Activated T-cell treated with anti-CD3 and anti-CD28 coated beads, Interleukin-2, amount 50 U/mL, for 48 hours (primary cell): ENCODE measurements at places on chromosomes 3 and 15.

- DNase-seq: no peak
Observed at GRCh38 chr3:119175872-119176756, 2.7 kb downstream of the UPK1B start.

- no peak for DNase-seq
Observed at GRCh38 chr15:82140886-82141285, 95.1 kb upstream of the MEX3B start.

DNA sequence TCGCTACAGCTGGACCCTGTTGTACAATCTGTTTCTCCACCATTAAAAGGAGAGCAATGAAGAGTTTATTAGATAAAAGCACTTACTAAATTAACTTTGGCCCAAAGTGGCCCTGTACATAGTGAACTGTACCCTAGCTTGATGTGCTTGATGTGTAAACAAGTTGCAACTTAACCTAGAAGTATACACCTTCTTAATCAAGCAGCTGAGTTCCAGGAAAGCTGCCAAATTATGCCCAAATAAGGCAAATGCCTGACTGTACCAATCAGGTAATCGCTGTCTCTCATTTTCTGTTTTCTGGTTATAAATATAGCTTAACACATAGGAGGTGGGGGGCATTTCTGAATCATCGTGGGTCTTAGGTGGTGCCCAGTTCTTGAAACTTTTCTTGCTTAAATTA lies 704.8 kb upstream of the CBLB start:
- DNase-seq: no peak

- no peak for DNase-seq
Observed at GRCh38 chr3:169923831-169924230, 12.5 kb downstream of the SAMD7 start.

DNA sequence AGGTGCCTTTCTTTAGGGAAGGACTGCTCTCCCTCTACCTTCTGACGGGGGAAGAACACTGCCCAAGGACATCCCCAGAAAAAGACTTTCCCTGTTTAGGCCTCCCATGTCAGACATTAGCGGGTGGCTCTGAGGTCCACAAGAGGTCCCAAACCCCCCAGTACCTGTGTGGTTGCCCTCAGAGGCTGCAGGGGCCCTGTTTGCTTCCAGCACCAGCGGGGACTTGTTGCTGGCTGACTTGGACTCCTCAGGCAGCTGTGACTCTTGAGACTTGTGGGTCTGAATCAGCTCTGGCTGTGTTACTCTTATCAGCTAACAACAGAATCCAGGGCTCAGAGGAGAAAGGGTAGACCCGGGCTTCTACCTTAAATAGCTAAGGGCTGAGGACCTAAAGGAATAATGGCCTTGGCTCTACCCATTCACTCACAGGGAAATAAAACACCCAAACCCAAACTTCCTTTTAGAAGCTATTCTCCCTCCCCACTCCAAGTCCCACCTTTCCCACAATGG lies 39.2 kb downstream of the SEMA3G start:
- no peak for DNase-seq

GRCh38 chr3:58754074-58754473 lies 87.5 kb upstream of the FAM3D start:
- DNase-seq: no peak

- DNase-seq: no peak
Observed at GRCh38 chr15:81754078-81754477, 291.7 kb downstream of the MEX3B start.

GRCh38 chr3:189389346-189389745 lies 217.6 kb downstream of the TPRG1 start:
- DNase-seq: no peak

DNA sequence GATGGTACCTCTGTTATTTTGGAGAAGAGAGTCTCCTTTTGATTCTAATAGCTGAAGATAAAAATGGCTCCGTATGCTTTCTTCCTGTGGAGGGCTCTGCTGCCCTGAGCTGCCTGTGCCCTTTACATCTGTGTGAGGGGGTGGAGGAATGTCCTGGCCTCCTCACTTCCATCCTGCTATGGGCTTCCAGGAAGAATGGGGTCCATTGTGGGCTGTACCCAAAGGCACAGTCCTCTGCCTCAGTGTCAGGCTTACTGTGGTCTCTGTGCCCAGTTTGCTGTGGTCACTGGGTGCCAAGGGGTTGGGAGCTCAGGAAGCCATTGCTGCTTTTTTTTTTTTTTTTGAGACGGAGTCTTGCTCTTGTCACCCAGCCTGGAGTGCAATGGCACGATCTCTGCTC lies 14.4 kb downstream of the DAG1 start:
- no peak for DNase-seq

GRCh38 chr3:71129611-71130431 lies 453.7 kb downstream of the FOXP1 start:
- no peak for DNase-seq

DNA sequence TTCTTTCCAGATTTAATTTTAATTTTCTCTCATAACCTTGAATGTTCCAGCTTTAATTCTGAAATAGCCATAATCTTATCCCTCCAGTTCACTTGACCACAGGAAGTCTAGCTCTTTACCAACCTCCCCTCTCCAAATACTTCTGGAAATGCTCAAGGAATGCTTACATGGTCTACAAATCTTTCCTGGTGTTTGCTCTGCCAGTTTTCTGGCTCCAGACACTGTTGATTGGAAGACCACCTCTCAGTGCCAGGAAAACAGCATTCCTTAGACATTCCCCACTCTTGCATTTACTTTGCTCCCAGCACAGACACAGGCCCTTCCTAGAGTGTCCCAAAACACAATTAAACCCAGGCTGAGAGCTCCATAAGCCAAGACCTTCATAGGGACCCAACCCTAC lies 98.6 kb downstream of the MESD start:
- DNase-seq: no peak

- DNase-seq: no peak
Observed at GRCh38 chr15:25535866-25536265, 97.0 kb upstream of the UBE3A start.

GRCh38 chr15:96066852-96067495 lies 263.5 kb upstream of the NR2F2 start:
- no peak for DNase-seq

DNA sequence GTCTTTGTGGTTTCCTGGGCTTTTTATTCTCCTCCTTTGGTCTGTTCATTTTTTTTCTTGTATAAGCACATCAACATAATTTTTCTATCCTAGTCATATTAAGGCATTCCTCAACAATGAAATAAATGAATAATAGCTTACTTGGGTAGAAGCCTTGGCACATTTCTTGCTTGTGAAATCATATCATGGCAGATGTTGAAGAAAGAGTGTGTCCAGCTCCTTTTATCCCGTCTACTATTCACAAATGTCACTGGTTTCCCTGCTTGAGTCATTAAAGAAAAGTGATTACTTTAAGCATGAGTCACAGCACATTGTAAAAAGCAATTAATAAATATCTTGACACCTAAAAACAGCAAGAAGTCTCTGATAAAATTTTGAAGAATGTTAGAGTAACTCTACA lies 42.1 kb downstream of the MINAR1 start:
- DNase-seq: no peak

GRCh38 chr3:190064112-190064511 lies 56.6 kb downstream of the P3H2 start:
- no peak for DNase-seq

- no peak for DNase-seq
Observed at GRCh38 chr3:65635657-65636056, 403.1 kb downstream of the MAGI1 start.

DNA sequence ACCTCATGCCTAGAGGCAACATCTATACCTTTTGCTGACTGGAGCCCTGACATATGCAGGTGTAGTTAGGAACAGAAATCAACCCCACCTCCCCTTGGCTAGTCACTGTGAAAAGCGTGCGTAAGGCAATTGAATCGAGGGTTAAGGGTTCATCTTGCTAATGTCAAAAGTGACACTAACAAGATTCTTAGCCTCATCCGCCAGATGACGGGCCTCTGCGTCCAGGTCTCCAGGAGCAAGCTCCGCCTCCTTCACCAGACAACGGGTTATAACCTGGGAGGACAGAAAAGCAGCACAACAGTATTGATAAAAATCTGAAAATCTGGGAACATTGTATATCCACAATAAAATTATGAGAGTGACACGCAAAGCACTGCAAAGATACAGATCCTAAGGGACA lies 4.7 kb downstream of the SELENOS start:
- DNase-seq: peak; percentile 3

DNA sequence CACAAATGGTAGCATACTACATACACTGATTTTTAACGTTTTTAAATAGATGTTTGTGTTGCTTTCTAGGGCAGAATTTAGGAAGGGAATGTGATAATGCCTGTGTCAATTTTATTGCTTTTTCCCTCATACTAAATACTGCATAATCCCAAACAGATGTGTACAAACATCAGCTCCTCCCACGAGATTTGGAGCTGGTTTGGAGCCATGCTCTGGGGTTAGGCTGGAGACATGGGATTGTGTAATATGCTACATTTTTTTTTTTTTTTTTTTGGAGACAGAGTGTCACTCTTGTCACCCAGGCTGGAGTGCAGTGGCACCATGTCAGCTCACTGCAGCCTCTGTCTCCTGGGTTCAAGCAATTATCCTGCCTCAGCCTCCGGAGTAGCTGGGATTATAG lies 80.1 kb downstream of the EBLN2 start:
- DNase-seq: no peak

GRCh38 chr3:18572809-18573208 lies 147.7 kb upstream of the SATB1 start:
- no peak for DNase-seq

GRCh38 chr3:71916747-71917369 lies 131.9 kb upstream of the PROK2 start:
- DNase-seq: no peak

- no peak for DNase-seq
Observed at GRCh38 chr3:126951561-126951960, 31.4 kb upstream of the PLXNA1 start.

- DNase-seq: no peak
Observed at GRCh38 chr3:77370413-77370812, 330.5 kb downstream of the ROBO2 start.

GRCh38 chr15:52491472-52491871 lies 37.2 kb downstream of the MYO5A start:
- DNase-seq: no peak

- peak; percentile 30 for DNase-seq
Observed at GRCh38 chr3:12288182-12289129, at the start of gene PPARG. Gene PPARG, plus strand, starts transcription at chr3:12289070. Its CDS starts 90,642 bp downstream, at chr3:12379712.

- DNase-seq: no peak
Observed at GRCh38 chr3:153980252-153980590, 141.0 kb upstream of the ARHGEF26 start.

GRCh38 chr3:32431481-32431880 lies 39.8 kb downstream of the CMTM7 start:
- DNase-seq: no peak

GRCh38 chr3:119098619-119099222 lies 47.2 kb upstream of the TEX55 start:
- DNase-seq: no peak

DNA sequence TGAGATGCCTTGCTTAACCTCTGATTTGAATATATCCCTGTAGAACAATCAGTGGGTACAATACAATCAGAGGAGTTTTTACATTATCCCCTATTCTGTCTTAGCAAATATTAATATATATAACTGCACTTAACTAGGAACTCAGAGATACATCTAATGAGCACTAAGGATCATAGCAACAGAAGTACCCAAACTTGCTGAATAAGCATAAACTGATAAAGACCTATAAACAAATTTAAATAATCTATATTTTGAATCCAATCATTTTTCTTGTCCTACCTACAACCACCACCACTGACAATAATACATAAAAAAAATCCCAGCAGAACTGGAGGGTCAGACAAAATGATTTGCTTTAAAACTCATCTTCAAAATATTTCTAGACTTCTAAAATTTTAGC lies 106.2 kb downstream of the ATP8B4 start:
- DNase-seq: no peak
